Sciatic nerve (tissue), 2 donors: ENCODE measurements at places on chromosomes 7 and 10. TPM values are rescaled to one million over a fixed set of nuclear protein-coding genes. Genes with fewer than 3 reads are reported as not detected.

Gene CCDC172
- total RNA-seq = not detected

Gene LRRC61
- total RNA-seq = 5.8 TPM

Gene HTR7
- total RNA-seq = 0.94 TPM

Gene GARIN1A
- total RNA-seq = 8.8 TPM

Gene CYP26C1
- 0.85 TPM for total RNA-seq
